ENCODE measurements at places on chromosomes 2 and 18.

GRCh38 chr2:222318712-222319585, 20.2 kb upstream of the PAX3 start:
- no peak for DNase-seq

GRCh38 chr2:201909961-201910361, 103.6 kb downstream of the CDK15 start:
- DNase-seq: no peak

GRCh38 chr2:115763601-115764000, 1321.2 kb downstream of the DPP10 start:
- DNase-seq: no peak

GRCh38 chr18:36212301-36213171, 25.2 kb downstream of the MOCOS start:
- no peak for DNase-seq

DNA sequence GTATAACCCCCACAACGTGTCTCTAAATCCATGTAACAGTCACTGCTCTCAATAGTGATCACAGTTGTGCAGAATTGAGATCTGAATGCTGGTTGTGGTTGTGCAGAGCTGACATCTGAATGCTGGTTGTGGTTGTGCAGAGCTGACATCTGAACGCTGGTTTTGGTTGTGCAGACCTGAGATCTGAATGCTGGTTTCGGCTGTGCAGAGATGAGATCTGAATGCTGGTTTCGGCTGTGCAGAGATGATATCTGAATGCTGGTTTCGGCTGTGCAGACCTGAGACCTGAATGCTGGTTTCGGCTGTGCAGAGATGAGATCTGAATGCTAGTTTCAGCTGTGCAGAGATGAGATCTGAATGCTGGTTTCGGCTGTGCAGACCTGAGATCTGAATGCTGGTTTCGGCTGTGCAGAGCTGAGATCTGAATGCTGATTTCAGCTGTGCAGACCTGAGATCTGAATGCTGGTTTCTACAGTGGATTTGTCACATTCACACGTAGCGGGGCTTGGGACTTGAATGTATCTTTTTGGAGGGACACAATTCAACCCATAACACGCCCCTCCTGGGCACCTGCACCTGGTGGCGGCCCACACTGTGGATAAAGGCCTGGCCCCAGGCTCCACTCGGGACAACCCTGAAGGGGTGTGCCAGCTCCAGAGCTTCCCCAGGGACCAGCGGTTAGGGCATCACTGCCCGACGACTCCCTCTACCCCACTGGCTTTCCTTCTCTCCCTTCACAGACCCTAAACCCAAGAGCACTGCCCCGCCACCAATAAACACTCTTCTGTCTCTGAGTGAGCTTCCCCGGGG, 51.1 kb upstream of the SLC66A3 start:
- peak; percentile 20 for DNase-seq

DNA sequence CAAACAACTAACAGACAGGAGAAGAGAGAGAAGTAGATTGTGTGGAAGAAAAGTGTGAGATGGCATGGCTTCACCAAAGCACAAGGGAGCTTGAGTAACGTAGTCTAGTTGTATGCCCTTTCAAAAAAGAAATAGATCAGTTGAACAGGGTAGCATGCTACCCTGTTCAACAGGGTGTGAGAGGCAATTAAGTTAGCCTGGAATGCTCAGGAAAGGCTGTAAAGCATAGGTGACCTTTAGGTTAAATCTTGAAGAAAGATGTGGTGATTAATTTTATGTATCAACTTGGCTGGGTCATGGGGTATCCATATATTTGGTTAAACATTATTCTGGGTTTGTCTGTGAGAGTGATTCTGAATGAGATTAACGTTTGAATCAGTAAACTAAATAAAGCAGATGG, 61.8 kb upstream of the ZC3H15 start:
- no peak for DNase-seq

DNA sequence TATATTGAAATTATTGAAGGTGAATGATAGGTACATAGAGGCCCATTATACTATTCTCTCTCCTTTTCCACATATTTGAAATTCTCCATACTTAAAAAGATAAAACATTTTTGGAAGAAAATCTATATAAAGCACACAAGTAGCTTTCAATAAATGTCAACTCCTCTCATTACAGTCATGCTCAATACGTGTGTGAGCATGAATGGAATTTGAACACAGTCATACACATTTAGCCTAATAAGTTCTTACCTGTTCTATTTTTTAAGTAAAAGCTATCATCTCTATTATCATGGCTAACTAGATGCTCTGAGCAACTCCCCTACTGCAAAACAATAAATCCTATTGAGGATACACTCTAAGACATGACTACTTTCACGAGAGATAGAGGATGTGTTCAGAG, 41.9 kb upstream of the SPATS2L start:
- DNase-seq: no peak

- no peak for DNase-seq
Measured at GRCh38 chr18:23730857-23731256, 41.6 kb downstream of the LAMA3 start.

DNA sequence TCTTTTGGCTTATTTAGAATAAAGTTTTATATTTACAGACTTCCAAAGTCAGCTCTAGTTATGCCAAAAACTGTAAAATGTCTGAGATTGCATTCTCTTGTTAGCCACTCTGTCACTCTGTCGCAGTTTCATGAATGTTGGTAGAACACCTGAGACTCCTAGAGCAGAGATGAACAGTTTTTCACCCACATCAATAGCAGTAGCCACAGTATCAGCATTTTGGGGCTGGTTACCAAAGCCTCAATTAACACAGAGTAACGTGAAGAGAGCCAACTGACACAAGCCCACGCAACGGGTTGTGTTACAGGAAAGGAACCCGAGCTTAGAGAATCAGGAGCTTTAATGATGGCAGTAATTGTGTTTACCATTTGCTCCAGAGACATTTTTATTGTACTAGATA, 443.0 kb upstream of the SLC39A10 start:
- no peak for DNase-seq

- DNase-seq: no peak
Measured at GRCh38 chr18:9643549-9643948, 29.2 kb upstream of the PPP4R1 start.

DNA sequence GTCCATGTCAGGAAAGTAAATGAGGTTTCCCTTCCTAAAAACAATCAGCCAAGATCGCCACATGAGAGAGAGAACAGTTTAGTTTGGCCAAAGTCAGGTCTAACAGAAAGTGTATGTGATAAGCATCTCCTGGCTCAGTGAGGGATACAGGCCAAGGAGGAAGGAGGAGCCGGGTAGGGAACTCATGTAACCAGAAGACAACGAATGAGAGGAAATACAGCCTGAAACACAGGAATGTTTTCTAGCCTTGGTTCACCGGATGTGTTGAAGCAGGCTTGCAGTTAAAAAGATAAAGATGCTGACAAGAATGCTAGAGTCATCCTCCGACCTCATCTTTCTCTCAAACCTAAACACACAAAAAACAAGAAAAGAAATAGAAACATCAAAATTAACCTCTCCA, 283.9 kb upstream of the SIX2 start:
- no peak for DNase-seq

GRCh38 chr2:58515827-58516573, 274.9 kb upstream of the FANCL start:
- DNase-seq: no peak

DNA sequence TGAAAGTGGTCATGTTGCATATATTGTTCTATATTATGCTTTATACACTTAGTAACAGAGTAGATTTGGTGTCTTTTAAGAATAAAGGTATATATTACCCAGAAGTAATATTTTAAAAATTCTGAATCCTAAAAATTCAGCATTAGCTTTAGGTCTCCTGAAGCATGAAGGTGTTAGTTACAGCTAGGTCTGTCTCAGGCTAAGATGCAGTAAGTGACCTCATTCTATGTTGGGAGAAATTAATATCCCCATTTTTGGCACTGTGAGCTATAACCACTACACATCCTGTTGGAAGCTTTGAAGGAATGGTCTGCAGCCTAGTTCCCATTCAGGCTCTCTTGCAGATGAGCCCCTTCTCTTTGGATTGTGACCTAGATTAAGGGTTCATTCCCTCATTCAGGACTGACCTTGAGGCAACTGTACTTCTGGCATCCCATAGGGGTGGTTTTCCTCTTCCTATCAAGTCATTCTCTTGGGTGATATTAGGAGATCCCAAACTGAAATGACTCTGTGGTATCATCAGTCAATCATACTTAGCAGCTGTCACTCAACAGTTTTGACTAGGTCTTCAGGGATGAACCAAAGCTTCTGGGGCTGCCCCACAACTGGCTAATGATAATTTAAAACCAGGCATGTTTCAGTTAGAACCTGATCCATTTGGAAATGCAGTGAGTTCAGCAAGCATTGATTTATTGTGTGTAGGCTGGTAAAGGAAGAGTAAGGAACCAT, 117.7 kb downstream of the GPD2 start:
- DNase-seq: no peak

DNA sequence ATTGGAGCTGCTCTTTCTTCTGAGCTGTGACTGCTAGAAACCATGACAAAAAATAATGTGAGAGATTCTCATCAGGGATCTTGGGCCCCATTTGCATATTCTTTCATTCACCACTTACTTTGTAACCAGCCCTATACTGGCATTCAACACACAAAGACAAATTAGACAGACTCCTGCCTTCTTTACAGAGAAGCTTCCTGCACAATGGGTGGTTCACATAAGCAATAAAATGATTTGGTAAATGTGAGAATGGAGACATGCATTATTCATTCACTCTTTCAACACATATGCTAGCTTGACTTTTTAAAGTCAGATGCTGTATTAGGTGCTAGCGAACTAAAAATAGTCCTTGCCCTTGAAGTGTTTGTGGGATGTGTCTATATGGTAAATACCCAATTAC, 174.4 kb downstream of the NCKAP5 start:
- no peak for DNase-seq

DNA sequence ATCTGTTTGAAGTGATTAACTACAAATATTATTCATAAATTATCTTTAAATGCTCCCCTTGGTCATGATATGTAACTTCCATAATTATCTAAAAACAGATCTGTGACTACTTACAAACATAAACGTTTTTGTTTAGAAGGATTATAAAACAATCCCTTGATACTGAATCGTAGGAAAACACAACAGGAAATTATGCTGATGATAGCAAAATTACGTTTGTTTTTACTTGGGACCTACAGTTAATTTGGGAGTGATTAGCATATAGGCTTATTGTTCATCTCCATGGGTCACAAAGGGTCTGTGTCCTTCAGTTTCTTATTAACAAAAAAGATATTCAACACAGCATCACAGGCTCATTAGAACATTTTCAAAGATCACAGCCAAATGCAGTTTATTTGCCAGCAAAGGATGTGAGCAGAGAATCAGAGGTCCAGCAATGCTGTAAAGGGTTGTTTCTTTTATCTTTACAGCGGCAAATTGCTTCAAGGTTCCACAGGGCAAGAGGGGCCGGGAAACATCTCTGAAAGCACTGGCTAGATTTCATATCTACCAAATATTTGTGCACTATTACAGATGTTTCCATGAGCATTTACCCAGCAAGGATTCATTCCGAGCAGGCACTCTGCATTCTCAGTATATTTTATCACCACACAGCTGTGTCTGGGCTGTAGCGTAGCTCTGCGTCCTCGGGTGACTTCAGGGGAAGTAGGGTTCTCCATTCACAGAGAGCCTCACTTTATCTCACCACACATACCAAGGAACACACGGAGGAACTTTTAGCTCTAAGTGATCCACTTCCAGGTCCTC, 4.1 kb downstream of the CCDC195 start:
- DNase-seq: no peak

DNA sequence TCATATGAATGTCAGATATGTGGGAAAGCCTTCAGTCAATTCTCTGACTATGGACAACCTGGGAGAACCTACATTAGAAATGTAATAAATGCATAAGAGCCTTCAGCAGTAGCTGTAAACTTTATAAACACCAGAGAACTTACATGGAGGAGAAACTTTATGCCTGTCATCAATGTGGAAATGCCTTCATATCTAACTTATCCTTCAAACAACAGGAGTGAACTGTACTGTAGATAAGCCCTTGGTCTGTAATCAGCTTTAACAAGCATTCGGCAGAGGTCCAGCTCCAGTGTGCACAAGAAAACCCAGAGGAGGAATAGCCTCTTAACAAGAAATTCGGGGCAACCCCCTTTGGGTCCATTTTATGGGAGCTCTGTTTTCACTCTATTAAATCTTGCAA, 14.8 kb upstream of the UXS1 start:
- no peak for DNase-seq

DNA sequence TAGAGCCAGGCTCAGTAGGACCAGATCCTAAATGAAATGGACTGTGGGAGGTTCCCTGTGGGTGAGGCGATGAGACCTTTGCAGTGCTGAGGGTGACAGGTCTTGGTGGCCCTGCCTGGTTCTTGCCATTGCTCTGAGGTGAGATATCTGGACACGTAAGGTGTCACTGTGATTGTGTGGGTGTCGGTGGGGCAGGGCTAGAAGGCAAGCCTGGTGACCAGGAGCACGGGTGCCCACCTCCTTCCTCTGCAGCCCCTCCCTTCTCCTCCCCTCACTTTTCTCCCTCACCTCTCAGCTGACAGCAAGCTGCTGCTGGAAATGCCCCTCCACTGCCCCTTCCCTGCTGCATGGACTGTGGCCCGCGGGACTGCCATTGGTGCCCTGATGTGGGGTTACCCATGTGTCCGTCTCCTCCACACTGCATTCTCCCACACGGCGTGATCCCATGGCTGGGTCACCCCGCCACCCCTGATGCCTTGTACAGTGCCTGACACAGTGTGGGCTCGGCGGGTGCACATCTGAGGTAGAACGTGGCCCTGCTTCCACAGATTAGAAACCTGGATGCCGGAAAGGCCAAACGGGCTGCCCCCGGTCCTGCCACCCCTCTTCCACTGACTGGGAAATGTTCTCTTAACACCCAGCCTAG, 55.6 kb upstream of the FOSL2 start:
- no peak for DNase-seq

- no peak for DNase-seq
Measured at GRCh38 chr2:170501421-170502043, 213.6 kb upstream of the SP5 start.

GRCh38 chr2:99562516-99562915, 72.7 kb upstream of the REV1 start:
- DNase-seq: no peak

DNA sequence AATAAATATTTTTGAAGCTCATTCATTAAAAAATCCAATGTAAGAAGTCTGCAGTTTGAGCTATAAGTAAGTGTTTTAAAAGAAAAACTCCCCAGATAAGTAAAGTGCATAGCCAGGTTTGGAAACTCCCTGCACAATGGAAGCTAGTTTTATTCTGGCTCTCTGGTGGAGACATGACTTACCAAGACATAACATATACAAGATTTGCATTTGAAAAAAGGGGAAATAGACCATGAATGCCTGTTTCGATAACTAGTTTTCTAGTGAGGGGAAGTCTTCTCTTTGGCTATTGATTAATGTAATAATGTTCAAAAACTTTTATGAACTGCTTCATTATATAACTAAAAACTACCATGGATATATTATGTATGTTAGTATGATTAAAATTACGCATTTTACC, 435.2 kb downstream of the ARHGAP15 start:
- no peak for DNase-seq

All from T-cell (primary cell).